ENCODE measurements at places on chromosomes 3 and 15. TPM values are rescaled to one million over a fixed set of nuclear protein-coding genes. Genes with fewer than 3 reads are reported as not detected.

COMMD4 gene
- polyA plus RNA-seq: 222 TPM

RTP3 gene
- not detected for polyA plus RNA-seq

LRRK1 gene
- 18.6 TPM for polyA plus RNA-seq

INKA1 gene
- 0.51 TPM for polyA plus RNA-seq

EHHADH gene
- 5.7 TPM for polyA plus RNA-seq

BOC gene
- 4.0 TPM for polyA plus RNA-seq

ADGRG7 gene
- not detected for polyA plus RNA-seq

CCDC9B gene
- polyA plus RNA-seq: 28.7 TPM

INSYN1 gene
- 1.9 TPM for polyA plus RNA-seq

C3orf20 gene
- 0.03 TPM for polyA plus RNA-seq

SH2D7 gene
- polyA plus RNA-seq: not detected

SYNPR gene
- polyA plus RNA-seq: not detected

C2CD4A gene
- polyA plus RNA-seq: 0.10 TPM
